Frontal cortex (tissue), 4 donors: ENCODE measurements at places on chromosomes 7 and 10. TPM values are rescaled to one million over a fixed set of nuclear protein-coding genes. Genes with fewer than 3 reads are reported as not detected.

AGAP5 gene
- 12.2 TPM for total RNA-seq

- no peak for DNase-seq
These were observed 372.9 kb upstream of the COBL start for GRCh38 chr7:51689547-51689946.

DNA sequence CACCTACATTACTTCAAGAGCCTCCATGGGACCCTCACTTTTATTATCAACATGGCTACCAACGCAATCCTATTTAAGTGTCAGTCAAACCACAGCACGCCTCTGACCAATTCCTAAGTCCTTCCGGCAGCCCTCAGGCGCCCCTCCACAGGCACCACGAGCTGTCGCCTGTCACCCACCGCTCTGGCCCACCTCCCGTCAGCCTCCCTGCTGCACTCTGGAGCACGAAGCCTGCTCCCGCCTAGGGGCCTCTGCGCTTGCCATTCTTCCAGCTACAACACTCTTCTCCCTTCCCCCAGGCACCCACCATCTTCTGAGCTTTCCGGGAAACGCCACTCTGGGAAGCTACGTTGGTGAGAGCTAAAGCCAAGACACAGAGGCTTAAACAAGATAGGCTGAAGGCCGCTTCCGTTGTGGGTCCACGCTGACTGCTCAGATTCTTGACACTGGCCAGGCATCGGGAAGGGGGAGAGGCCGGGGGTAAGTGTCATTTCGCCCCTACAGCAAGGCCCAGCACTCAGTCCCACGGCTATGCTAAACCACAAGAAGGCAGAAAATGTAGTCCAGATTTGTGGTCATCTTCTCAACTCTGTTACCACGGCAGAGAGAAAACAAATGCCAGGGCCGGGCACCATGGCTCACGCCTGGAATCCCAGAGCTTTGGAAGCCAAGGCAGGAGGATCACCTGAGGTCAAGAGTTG is 56.7 kb downstream of the GNA12 start:
- no peak for DNase-seq

PLEKHS1 gene
- not detected for total RNA-seq

- no peak for DNase-seq
These were observed 42.0 kb downstream of the MCU start for GRCh38 chr10:72733989-72734388.

DNA sequence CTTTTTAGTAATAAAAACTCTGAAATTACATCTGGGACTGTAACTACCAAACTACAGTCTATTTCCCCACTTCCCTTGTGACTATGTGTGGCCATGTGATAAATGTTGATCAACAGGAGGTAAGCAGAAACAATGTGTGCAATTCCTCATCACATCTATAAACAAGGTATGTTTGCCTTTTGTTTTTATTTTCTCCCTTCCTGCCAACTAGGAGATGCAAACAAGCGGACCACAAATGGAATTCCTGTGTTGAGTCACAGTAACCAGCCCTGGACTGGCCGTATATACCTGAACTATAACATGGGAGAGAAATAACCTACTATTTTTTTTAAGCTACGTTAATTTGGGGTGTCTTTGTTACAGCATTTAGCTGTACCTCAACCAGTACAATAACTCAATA is 52.5 kb downstream of the SCRN1 start:
- DNase-seq, result no peak

- DNase-seq, result no peak
These were observed 191.3 kb upstream of the RHOBTB1 start for GRCh38 chr10:61135276-61135721.

NEUROD6 gene
- 653 TPM for total RNA-seq

PRKCQ gene
- 2.0 TPM for total RNA-seq

GRCh38 chr10:24814568-24815313 is 91.1 kb upstream of the ARHGAP21 start:
- DNase-seq, result no peak

NEUROG3 gene
- not detected for total RNA-seq

STOX1 gene
- 9.0 TPM for total RNA-seq

SPDYE3 gene
- total RNA-seq, result not detected

DNA sequence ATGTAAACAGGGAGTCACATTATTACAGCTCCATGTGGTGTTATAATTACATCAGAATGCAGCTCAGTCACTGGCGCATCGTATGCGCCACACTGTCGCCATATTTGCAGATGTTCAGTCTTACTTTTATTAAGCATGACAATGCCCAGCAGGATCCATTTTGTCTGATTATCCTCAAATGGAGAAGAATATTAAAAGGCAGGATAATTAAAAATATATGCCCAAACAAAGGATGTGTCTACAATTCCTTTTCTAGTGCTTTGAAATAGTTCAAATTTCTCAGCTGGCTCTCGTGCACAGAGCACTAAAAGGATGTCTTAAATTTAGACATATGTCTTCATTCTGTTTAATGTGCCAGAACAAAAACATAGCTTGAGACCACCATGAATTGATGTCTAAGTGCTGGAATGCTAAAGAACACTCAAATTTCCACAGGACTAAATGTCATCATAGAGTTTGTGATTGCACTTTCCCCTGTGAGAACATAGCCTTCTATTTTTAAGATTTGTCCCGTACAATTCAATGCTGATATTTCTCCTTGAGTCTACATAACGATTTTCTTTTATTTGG is 168.0 kb downstream of the DKK1 start:
- DNase-seq, result no peak

CNPY1 gene
- under 0.01 TPM for total RNA-seq

- no peak for DNase-seq
These were observed 124.8 kb downstream of the PPP1R17 start for GRCh38 chr7:31811650-31812461.

SFMBT2 gene
- total RNA-seq, result 22.0 TPM

MYL10 gene
- total RNA-seq, result not detected

HTR5A gene
- 2.9 TPM for total RNA-seq

TMEM270 gene
- not detected for total RNA-seq

DNA sequence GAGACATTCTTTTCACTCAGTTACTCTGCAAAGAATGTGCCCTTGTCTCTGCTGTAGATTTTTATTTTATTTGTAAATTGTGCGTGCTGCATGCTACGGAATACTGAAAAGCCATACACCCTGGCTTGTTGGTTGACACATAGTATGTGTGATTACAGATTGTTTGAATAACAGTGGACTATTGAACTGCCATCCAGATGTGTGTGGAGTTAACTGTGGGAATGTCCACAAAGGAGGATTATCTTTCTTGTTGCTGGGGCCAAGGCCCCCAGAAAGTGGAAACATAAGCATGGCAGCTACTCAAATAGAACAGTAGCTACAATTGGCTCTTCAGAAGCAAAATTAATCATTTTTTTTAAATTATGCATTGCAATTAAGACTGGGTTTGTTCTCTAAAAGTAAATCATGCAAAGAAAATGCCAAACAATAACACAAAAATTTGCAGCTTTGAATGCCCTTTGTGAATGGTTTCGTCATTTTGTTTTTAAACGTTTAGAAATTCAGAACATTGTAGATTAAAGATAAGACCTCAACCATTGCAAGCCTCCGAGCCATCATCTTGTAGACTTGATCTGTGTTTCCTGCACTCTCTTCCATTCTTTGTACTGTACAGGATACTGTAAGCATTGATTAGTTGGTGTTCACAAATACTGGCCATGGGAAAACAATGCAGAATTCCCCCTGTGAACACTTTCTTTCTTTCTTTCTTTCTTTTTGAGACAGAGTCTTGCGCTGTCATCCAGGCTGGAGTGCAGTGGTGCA is 210.3 kb upstream of the TCF7L2 start:
- no peak for DNase-seq

DNA sequence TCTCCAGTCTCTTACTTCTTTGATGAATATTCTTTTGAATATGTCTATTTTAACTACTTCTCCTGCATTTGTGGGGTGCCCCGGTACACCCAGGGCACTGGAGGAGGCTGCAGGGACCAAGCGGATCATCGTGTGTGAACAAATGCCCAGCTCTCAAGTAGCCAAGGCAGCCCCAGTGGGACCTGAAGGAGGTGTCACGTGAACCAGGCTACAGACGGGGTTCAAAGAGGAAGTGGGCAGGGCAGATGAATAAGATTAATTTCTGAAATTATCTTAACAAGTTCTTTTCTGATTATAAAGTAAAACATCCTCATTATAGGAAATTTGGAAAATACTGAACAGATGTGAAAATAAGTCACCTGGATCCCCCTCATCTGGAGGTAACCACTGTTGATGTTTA is 78.4 kb upstream of the DUSP5 start:
- no peak for DNase-seq
